ENCODE measurements at places on chromosomes 11 and 22.

GRCh38 chr11:27701355-27702105, 1.3 kb upstream of the BDNF start:
- DNase-seq = no peak

DNA sequence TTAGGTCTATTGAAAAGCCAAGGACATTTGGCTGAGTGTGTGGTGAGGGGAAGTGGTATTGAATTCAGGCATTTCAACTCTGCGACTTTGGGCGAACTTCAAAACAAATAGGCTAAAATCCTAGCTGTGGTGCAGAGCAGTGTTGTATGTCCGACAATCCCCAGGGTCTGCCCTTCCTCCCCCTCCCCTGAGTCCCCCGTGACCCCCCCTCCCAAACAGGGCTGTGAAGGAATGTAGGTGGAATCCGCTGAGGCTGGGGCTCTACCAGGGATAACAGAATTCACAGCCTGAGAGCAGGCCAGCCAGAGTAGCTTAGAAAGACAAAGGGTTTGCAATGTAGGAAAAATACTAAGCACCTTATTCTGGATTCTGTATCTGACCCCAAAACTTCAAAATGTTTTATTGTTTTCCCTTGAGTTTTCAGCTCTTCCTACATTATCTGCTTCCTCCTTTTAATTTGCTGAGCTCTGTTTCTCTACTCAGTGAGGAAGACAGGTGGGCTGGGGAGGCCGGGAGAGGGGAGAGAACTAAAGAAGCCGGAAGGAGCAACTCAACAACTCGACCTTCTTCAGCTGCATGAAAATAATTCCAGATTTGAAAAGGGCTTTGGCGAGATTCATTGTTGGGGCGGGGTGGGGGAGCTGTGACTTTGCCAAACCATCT, 315.2 kb downstream of the BLID start:
- no peak for DNase-seq

DNA sequence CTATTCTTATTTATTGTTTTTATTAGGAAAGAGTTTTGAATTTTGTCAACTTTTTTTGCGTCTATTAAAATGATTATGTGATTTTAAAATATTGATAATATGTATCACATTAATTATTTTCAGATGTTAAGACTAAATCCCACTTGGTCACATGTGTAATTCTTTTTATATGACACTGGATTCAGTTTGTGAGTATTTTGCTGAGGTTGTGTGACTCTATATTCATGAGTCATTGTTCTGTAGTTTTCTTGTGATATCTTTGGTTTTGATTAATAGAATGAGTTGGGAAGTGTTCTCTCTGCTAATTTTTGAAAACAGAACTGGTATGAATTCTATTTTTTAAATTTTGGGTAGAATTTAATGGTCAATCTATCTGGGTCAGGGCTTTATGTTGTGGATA, 317.9 kb downstream of the ETS1 start:
- no peak for DNase-seq

GRCh38 chr11:119779195-119780071, 50.4 kb upstream of the NECTIN1 start:
- no peak for DNase-seq

GRCh38 chr11:35182317-35182939, 43.5 kb downstream of the CD44 start:
- DNase-seq = no peak

DNA sequence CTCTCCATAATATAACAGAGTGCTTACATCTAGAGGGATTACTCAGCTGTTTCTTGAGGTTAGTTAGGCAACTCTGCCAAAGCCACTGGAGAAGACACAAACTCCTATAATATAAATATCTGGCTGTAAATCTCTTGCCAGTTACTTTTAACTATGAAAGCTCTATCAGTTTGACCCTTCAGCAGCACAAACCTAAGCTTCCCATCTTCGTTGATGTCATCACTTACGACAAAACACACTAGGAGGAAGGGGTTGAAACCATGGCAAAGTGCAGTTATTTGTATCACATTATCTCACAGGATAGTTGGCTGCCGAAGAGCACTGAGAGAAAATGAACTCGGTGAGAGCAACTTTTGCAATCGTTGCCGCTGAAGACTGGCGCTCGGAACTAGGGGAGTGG, 922.1 kb downstream of the OPCML start:
- DNase-seq = no peak

- no peak for DNase-seq
These were observed 16.3 kb downstream of the CARS1 start for GRCh38 chr11:3040881-3041280.

DNA sequence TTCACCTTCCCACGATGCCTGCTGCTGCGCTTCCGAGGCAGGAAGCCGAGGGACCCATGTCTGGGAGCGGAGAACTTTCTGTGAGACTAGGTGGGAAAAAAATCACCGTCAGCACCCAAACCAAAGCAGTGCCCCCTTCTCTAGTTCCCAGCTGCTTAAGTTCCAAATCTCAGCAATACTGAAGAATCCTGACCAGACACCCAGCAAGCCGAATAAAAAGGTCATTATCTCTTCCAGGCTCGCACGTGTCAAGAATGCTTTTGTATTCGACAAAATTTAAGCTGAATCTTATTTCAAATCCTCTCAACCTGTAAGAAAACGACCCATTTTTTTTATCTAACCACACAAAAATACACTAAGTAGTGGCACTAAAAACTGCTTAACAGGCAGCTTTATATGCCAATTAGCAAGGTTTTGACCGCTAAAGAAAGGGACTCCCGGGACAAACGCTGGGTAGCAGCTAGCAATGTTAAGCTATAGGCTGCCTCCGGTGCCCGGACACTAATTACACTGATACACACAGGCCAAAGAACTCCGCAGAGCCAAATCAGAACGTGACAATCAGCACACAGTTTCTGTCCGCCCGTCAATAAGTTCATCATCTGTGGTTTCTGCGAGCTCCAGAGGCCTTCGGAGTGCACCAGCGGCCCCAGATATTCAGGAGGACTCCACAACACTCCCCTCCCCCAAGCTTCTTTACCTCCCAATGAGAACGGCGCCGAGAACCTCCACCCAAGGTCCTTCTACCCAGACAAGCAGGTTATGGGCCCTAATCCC, 728 bp downstream of the RPL3 start:
- no peak for DNase-seq

DNA sequence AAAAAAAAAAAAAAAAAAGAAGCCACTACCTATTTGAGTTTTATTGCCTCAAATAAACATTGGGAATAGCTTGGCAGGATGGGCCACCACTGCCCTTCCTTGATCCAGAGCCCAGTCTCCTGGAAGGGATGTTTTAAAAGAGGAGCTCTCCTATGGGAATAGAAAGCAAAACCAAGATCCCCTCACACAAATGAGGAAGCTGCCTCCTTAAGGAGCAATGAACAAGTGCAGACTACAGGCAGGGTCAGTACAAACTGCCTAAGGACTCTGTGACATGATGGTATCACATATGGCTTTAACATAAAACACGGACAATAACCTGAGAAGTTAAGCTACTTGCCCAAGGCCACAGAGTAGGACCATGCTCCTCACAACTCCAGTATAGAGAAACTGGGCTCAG, 120.8 kb downstream of the NAT10 start:
- no peak for DNase-seq

DNA sequence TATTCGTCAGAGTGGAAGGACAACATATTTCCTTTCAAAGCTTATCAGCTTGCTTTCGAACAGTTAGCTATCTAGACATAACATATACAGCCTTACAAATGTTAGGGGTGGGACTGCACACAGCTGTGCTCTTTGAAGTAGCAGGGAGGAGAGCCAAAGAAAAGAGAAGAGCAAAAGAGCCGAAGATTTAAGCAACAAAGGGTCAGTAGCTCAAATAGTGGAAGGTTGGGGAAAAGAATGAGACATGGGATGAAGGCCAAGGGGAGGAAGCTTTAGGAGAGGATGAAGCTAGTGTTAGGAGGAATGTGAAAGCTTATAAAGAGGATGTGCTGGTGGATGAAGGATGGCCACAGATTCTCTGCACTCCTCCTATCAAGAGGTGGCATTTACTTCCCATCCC, 31.8 kb upstream of the IGSF22 start:
- no peak for DNase-seq

DNA sequence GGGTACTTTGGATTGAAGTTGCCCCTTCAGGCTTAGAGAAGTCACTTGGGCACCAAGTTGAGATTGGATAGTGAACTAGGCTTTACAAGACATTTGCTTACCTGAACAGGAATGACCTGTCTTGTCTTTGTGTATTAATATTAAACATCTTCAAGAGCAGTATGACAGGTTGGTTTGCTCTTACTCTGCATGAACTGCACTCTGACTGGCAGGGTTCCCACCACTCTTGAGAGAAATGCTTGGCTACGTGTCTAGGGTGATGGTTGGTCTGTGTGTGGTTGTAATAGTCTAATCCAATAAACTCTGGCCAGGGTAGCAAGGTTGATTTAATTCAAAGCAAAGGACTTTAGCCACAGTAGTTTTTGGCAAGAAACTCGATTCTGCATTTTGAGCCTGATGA, 20.1 kb upstream of the SPTBN2 start:
- no peak for DNase-seq

GRCh38 chr11:40602866-40603552, 856.4 kb downstream of the LRRC4C start:
- DNase-seq = no peak

DNA sequence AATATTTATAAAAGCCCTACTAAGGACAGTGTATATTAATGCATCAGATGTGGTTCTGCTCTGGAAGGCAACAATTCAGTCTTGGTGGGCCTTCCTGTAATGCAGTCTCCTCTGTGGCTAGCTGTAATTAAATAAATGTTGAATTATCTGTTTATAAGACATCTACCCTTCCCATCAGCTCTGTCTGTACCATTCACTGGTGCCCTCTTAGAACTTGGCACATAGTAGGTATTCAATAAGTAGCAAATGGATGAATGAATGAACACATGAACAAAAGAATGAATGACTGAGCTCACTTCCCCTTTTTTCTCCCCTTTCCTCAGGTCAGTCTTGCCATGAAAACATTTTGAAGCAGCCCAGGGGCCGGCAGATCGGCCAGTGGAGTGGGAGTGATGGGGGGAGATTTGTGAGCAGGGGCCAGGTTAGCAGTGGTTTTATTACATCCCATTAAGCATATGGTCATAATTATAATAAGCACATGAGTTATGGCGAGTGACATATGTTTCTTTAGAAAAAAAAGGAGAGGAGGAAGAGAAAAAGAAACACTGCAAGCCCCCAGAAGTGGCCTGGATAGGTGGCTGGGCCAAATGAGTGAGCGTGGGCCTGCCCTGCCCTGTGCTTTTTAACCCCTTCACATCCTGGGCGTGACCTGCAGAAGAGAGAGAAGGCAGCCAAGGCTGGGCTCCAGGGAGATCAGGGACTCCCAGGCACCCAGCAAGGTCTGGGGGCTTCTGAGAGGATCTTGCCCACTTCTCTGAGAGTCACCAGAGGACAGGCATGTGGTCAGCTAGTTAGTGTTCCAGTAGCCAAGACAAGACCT, 48.6 kb upstream of the CD82 start:
- no peak for DNase-seq

DNA sequence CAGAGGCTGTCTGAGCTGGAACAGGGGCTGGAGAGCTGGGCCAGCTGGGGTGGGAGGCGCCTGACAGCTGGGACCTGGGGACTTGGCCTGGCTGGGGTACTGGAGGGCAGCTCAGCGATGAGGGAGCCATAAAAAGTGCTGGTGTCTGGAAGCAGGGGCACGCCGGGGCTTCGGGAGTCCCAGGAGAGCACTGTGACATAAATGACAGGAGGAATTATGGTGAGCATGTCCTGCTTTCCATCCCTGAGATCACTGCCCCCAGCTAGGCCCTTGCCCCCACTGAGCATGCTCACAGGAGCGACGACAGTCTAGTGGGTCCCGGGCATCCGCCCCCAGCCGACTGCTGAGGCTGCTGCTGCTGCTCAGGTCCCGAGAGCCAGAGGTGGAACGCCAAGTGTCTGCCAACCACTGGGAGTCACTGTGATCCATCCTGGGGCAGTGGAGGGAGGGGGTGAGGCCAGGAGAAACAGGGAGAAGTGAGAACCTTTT, 6.2 kb downstream of the ROBO4 start:
- no peak for DNase-seq

- DNase-seq = no peak
These were observed 15.2 kb downstream of the POLR2F start for GRCh38 chr22:37968452-37969251.

GRCh38 chr22:44184006-44184405, 3.3 kb downstream of the PARVG start:
- DNase-seq = no peak
